Left cardiac atrium (tissue), 4 donors: ENCODE measurements at places on chromosomes 2 and 18. TPM values are rescaled to one million over a fixed set of nuclear protein-coding genes. Genes with fewer than 3 reads are reported as not detected.
A peak's percentile ranks its signal among the peaks of the same experiment; 100 is the strongest.

Gene FIGLA
- total RNA-seq = not detected

- no peak for DNase-seq
These were observed 26.7 kb upstream of the TGFA start for GRCh38 chr2:70580352-70580751.

- no peak for DNase-seq
These were observed 477.9 kb upstream of the TNP1 start for GRCh38 chr2:217337771-217338170.

DNA sequence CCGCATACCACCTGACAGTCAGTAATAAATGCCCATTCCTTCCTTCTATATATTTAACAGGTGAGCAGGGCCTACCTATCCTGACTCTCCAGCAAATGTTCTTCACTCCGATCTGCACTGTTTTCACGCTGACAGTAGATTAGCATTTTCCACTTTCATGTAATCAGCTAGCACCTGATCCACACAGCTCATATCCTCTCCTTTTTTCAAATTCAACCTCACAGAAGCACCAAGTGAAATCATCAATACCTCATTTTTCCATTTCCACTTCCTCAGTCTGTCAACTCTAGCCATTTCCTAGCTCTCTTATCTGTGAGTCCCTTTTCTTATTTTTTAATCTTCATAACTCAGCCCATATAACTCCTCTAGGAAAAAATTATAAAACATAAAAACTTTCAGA is 402.8 kb downstream of the ZEB2 start:
- DNase-seq = no peak

Gene TMEFF2
- 0.47 TPM for total RNA-seq

DNA sequence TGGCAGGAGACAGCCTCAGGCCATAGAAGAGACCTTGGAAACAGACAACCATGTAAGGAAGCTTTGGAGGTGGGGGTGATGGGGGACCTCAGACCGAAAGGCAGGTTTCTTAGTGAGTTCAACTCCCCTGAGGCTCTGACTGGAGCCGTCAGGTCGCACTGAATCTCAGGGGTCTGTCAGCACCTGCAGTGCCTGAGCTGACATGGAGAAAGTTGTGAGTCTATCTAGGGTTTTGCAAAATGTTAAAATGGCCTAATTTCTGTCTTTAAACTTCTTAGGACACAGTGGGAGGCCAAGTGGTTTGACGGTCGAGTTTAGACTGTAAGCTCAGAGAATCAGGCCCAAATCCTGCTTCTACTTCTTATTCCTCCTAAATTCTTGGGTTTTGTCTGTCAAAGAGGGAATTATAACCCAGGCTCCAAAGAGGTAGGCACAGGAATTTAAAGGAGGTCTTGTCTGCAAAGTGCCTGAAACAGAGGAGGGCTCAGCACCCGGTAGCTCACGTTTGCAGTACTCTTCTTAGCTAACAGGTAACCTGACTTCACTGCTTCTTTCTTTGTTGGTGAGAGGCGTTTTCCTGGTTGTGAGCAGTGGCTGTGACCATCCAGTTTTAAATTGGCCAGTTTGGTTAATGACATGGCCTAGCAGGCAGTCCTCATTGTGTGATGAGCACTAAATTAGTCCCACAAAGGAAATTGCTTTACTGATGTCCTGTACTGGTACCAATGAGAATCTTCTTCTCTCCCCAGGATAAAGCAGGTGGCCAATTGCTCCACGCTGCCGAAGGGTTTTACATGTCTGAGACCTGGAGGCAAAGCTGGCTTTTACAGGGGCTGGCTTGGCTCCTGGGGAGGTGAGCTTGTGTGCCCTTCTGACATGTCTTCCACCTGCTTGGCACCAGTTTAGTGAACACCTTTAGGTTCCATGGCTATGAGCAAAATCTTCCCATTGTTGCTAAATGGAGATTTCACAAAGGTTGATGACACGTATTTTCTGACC is 95.7 kb downstream of the MYCN start:
- no peak for DNase-seq

DNA sequence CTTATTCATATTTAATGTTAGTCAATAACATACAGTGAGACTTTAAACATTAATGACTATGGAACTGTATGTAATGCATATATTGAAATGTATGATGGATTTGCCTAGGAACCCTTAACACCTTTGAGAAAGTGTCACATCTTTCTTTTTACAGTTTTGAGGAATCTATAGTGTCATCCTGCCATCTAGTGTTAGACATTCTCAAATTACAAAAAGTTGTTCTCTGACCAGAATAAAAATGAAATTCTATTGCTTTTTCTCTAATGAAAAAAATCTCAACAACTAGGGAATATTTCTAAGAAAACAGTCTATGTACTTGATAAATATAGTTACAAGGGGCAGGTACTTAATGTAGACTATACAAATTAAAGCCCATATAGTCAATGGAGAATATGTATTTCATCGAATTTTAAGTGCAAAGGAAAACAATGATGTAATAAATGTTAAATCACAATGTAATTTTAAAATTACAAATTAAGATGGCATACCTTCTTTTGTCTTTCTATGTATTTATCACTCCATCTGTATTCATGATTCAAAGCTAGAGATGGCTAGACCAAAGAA is 5.1 kb upstream of the CALCRL start:
- no peak for DNase-seq

DNA sequence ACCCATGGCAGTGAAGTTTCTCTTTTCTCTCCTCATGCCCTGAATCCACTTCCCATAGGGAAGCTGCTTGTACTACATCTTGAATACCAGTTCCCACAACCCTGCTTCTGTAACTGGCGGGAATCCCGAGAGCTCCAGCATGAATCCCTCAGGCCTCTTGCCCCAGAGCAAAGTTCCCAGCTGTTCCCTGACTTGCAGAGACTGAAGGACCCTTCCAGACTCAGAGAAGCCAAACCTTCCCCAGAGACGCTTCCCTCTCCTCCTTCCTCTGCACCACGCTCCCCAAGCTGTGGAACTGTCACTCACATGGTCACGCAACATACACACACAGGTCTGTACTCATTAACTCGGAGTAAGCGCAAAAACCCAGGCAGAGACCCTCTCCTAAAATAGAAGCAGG is 26.4 kb downstream of the TRAPPC12 start:
- no peak for DNase-seq

Gene AKAIN1
- total RNA-seq = not detected

Gene TSPYL6
- total RNA-seq = not detected

GRCh38 chr2:78980152-78980465 is 45.4 kb upstream of the REG3G start:
- DNase-seq = no peak

GRCh38 chr2:119359774-119360173 is 6.9 kb downstream of the C2orf76 start:
- DNase-seq = no peak

DNA sequence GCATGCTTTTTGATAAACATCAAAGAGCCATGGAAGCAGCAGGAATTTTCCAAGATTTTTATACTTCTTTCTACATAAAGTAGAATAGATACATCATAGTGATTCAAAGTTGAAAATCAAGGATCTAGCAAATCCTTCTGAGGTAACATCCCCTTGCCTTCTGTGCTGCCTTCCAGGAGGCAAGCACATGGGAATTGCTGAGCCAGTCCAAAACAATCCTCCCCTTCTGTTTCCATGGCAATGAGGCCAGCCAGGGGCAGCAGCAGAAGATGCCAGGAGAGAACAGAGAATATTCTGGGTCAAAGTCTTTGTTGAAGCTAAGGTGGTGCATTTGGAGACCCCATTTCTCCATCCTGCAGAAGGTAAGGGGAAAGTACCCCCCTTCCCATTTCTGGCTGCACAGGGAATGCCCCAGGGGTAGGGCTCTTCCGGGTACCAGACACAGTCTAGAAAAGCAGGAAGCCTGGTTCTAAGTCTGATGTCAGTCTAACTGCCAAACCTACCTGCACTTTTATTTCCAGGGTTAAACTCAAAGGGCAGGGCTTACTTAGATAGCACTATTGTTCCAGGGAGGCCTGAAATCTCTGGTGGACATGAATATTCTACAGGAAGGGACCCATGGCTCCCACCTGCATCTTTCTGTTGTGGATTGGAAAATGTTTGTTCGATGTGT is 22.1 kb downstream of the CENPA start:
- no peak for DNase-seq

- DNase-seq = peak; percentile 86
These were observed 854 bp upstream of the DNMT3A start for GRCh38 chr2:25342372-25343186.

GRCh38 chr2:221134718-221135117 is 437.4 kb downstream of the EPHA4 start:
- no peak for DNase-seq

DNA sequence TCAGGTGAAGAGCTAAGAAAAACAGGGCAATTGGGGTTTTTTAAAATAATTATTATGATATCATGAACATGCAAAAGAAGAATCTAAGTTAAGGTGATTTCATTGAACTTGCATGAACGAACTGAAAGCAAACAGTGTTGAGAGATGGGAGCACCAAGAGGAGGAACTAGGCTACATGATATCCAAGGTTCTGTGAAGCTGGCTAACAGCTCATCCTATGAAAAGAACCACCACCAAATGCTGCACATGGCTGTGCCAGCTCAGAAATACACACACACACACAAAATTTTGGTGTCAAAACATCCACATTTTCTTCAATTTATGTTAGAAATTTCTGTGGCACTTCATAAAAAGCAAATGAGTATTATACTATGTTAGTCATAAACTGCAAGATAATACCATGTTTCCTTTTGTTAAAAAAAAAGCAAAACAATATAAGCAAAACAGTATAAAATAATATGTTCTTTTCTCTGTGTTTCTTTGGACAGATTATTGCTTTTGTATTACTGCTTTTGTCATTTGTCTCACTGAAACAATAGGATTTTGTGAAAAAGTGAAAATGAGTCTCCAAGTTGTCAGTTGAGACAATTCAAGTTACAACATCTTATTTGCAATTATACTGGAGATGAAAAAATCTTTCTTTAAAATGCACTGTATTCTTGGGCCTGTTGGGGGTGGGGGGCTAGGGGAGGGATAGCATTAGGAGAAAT is 12.6 kb upstream of the TTC32 start:
- DNase-seq = no peak

DNA sequence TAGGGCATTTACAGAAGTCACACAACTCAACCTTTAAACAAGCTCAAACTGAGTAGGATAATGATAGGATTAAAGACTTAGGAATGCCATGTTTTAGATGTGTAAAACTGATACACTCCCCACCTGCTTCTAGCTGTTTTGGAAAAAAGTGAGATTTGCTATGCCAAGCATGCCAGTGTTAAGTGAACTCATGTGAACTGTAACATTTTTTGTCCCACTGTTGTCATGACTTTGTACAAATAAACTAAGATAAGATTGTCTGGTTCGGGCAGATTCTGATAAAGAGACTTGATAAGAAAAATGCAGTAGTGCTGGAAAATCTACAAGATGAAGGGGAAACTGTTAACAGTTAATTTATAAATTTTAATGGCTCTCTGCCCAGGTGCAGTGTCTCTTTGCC is 66.5 kb downstream of the GLS start:
- DNase-seq = no peak

- no peak for DNase-seq
These were observed 406.2 kb downstream of the MBD2 start for GRCh38 chr18:53817976-53818950.

DNA sequence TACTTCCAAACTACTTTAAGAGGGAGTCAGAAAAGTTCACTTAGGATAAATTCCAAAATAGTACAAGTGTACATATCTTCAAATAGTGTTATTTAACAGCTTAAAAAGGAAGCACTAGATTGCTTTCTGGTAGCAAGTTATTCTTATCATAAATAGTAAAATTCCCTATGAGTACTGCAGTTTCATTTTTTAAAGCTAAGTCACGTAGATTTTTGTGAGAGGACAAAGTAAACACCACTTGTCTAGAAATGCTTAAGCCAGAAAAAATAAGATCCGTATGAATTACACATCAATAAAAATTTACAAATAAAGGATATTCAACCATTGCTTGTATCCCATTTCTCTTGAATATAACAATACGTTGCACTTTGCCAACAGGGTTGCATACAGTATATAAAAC is 19.2 kb downstream of the HNRNPLL start:
- DNase-seq = no peak

- no peak for DNase-seq
These were observed 260.4 kb downstream of the ZNF516 start for GRCh38 chr18:76234676-76235060.

GRCh38 chr18:14924226-14924625 is 176.3 kb downstream of the ANKRD30B start:
- DNase-seq = no peak
